ENCODE measurements at places on chromosomes 4 and X.

DNA sequence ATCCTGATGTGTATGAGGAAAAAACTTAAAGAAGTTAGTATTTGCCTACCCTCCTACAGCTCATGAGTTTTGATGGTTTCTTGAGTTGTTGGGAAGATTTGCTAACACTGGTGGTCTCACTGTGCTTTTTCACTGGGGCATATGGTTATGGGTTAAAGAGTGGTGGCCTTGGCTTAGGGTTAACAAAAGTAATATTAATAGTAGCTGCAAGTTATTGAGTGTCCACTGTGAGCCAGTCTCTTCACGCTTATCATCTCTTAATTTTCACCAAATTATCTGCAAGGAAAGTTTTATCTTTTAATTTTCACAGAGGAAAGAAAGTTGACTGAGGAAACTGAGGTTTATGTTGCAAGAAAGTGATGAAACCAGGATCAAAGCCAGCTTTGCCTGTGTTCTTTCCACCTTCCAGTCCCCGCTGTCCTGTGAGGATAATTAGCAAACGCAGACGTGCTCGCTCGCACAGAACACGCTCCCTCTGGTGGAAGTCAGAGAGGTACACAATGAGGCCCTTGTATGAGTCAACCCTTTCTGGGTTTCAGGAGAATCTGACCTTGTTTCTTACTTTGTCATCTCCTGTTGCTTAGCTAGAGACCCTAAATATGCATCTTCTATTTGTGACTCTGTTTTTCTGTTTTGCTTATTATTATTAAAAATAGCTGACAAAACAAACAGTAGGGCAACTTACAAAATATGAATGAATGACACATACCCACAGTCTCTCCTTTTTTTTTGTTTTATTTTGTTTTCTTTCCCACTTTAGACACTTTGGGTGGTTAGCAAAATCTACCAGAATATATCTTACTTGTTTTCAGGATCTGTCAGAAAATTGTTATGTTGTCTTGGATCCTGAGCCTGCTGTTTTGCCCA lies 94.3 kb downstream of the DDIT4L start:
- DNase-seq = peak; percentile 14

DNA sequence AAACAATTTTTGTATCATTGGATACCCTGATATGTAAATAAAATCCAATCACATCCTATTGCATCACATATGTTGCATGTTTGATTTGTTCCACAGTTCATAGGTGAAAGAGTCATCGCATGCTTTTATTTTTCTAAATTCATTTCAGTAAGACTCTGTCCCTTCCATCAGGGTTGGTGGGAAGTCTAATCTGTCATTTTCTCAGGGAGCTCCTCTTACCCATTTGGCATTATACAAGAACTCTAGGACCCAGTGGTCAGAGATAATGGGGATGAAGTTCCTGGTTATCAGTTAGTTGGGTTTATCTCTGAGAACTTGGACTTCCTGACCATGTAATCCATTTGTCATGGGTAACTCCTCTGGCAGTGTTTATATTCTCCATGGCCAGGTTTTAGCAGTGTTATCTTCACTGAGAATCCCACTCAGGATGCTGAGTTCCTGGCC lies 227.1 kb upstream of the JADE1 start:
- DNase-seq = no peak

GRCh38 chr4:140247237-140247636 lies 93.3 kb upstream of the MAML3 start:
- DNase-seq = no peak

GRCh38 chr4:4914965-4915845 lies 55.7 kb downstream of the MSX1 start:
- no peak for DNase-seq

GRCh38 chrX:2462074-2462473 lies 38.7 kb downstream of the DHRSX start:
- no peak for DNase-seq
